NCI-H1105 (cell line): ENCODE measurements at places on chromosomes 2 and 18.

DNA sequence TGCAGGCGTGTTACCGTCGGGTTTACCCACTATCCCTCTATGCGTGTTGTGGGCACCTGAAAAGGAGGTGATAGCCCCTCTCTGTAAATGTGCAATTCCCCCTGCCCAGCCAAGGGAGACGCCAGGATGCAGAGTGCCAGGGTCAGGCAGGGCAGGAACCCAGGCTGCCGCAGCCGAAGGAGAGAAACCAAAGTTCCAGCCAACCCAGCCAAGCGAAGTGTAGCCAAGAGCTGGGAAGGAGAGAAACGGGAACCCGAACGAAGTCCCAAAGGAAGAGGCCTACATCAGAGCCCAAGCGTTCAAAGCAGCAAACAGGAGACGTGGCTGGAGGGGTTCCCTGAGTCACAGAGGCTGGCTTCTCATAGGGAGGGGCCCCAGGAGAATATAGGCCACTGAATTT, 24.2 kb upstream of the SPR start:
- DNase-seq, result no peak

DNA sequence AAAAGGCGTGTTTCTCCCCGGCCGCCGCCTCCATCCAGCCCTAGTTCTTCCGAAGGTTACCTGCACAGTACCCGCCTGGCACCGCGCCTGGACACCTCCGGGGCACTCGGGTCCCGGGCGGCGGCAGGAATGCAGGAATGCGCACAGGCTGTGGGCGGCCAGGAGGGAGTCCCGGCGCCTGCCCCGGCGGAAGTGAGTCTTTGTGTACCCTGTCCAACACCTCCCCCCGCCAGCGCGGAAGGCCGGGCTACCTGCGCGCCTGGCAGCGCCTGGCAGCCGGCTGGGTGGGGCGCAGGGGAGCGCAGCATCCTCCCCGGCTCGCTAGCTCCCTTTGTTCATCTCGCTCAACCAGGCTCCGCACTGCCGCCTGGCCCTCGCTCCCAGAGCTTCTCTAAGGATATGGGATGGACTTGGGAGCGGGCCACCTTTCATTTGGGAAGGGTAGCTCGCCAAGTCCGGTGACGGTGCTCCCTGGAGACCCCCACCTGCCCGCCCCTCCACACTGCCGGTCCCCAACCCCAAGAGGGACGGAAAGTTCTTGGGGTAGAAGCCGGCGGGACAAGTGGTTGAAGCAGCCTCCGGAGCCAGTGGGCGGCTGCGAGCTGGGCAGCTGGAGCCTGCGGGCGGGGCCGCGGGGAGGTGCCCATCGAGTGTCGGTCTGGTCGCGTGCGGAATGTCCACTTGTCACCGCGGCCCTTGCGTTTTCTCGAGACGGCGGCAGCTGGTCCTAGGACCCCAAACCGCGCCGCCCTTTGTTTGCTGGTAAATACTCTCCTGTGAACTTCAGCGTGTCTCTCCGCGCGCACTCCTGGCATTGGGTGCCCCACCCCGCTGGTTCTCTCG, 1.2 kb upstream of the ST6GAL2 start:
- DNase-seq, result peak; percentile 72

DNA sequence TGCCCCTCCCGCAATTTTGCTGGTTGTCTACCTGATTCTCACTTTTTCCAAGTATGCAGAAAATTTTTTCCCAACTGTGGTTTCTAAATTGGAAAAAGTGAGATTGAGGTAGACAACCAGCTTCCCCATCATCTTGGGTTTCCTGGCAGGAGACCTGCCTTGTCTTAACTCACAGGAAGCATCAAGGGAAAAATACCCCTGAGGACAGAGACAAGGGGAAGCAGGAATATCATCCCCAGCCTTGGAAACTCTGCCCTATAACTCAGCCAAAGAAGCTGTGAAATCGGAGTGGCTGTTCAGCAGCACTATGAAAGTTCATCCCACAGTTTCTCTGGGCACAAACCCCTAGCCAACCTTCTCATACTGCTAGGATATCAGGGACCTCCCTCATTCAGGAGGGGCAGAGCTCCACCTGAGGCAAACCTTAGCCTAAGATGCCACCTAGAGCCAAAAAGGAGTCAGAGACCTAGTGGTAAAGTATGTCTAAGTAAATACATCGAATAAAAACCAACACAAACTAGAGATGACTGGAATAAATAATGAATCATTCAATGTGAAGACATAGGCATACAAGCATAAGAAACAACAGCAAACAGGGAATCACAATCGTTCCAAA, 68.2 kb downstream of the ZSWIM2 start:
- no peak for DNase-seq

DNA sequence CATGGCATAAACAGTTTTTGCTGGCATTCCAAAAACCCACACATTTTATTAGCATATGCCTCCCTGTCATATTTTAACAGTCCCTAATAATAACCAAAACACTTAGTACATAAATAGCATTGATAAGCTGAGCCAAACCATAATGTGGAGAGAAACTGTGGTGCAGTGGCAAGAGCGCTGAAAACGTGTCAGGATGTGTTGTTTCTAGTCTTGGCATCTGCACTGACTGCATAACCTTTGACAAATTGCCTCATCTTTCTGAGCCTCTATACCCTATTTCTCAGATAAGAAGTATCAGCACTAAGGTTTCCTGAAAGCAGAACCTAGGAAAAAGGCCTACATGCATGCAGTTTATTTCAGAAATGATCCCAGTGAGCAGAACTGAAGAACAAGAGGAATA, 41.4 kb downstream of the RAD51AP2 start:
- no peak for DNase-seq

GRCh38 chr2:197204519-197205250, 105.9 kb downstream of the ANKRD44 start:
- DNase-seq, result no peak

GRCh38 chr2:168939918-168940317, 38.8 kb downstream of the G6PC2 start:
- no peak for DNase-seq

GRCh38 chr2:238389988-238390589, 36.6 kb upstream of the ASB1 start:
- peak; percentile 84 for DNase-seq

DNA sequence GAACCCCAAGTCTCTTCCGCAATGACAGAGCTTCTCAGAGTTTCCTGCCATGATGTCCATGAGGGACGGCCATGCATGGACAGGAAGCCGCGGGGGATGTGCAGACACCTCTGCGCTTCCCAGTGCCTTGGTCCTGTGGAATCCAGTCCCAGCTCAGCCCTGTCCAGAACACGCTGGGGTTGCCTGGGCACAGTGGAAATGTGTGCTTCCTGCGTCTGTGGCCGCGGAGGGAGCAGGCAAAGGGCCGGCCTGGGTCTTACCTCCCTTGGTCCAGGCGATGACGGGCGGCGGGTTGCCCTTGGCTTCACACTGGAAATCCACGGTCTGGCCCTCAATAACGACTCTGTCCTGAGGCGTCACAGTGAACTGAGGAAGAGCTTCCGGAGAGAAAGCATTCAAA, 79.6 kb downstream of the PXDN start:
- DNase-seq, result no peak

GRCh38 chr2:235569837-235570236, 76.0 kb downstream of the AGAP1 start:
- DNase-seq, result no peak

GRCh38 chr18:58335223-58335622, 291.2 kb downstream of the NEDD4L start:
- DNase-seq, result no peak
